ENCODE measurements at places on chromosomes 16 and 17.

GRCh38 chr17:16473044-16474011 is 18.7 kb downstream of the LRRC75A start:
- DNase-seq = no peak

DNA sequence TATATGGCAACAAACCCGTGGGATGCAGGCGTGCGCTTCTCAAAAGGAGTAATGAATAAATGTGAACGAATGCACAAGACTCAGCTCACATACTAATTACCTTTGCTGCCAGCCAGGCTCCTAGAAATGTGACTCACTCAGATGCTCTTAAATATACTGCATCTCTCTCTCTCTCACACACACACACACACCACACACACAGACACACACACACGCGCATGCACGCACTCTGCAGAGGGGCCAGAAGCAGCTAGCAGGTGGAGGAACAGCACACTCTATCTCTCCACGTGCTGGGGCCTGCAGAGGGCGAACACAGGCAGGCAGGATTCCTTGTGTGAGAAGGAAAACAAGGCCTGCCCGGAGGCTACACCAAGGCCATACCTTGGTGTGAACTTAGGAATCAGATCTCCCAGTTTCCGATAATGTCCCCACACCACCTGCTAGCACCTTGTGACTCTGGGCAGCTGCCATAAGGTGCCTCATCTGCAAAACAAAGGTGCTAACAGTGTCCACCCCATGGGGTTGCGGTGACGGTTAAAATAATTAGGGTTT is 5.3 kb downstream of the GPRC5B start:
- no peak for DNase-seq

- no peak for DNase-seq
Observed at GRCh38 chr17:37650419-37651003, 7.3 kb upstream of the DDX52 start.

DNA sequence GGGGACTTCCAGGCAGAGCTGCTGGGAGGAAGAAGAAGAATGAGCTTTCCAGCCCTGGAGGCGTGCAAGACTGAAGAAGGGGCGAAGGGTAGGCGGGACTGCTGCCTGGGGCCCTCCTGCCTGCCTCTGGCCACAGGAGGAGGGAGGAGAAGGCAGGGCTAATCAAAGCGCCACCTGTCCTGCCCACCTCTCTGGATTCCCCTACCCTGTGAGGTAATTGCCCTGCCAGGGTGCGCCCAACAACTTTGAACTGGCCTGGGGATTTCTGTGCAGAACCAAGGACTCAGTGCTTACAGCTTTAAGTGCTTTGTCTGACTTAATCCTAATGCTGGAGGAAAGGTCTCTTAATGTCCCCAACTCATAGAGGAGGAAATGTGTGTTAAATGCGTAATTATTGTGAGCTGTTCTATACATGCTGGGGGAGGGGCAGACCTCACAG is at the start of gene NOXO1:
Gene NOXO1, minus strand, starts transcription at position 72 of the 439 bp plus-strand sequence. CDS start 290 bp downstream, outside the sequence.
- no peak for DNase-seq

- DNase-seq = peak; percentile 51
Observed at GRCh38 chr16:85316321-85316919, 204.1 kb upstream of the CIBAR2 start.

- peak; percentile 31 for DNase-seq
Observed at GRCh38 chr16:2148714-2149629, 547 bp downstream of the RAB26 start.

DNA sequence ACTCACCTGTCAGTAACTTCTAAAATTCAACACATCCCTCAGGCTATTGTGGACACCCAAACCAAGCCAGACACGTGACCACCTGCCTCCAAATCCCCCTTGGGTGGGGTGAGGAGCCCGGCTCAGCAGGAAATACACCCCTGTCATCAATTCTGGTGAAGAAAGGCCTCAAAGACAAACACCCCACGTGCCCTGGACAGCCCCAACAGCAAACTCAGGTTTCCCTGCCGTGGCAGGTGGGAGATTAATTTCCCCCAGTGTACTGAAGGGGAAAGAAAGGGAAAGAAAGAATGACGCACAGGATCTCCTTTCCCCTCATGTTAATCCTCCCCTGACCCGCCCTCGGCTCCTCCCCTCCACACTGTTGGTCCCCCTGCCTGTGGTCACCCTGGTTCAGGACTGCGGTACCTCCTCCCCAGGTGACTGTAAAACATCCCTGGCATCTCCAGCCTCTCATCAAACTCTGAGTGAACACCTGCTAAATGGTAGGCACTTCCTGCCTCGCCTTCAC is 98.3 kb downstream of the ZNF423 start:
- DNase-seq = no peak

DNA sequence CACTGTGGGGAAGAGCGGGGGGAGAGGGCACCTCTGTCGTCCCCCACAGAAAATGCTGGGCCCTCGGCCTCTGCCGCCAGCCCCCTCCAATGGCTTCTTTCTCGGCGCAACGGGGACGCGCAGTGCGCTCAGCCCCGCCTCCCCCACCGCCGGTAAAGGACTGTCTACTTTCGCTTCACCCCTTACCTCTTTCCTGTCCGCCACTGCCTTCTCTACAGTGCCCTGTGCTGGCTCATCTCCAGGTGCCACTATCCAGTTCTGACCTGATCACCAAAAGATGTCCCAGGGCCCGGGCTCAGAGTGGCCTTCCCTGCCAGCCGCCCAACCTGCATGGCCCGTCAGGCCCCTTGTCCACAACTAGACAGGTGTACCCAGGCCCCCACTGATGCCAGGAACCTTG is 7.3 kb downstream of the ENDOV start:
- DNase-seq = no peak

DNA sequence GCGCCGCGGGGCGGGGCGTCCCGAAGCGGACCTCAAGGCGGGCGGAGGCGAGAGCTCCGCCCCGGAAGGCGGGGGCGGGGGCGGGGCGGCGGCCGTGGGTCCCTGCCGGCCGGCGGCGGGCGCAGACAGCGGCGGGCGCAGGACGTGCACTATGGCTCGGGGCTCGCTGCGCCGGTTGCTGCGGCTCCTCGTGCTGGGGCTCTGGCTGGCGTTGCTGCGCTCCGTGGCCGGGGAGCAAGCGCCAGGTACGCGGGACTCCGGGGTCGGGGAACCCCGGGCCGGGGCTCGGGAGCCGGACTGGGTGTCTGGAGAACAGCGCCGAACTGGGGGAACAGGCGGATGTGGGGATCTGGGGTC is at the start of gene TNFRSF12A:
Gene TNFRSF12A, plus strand, starts transcription at position 122 of the 357 bp plus-strand sequence. Its CDS starts 30 bp downstream, at position 152.
- DNase-seq = peak; percentile 67

GRCh38 chr17:43360376-43360738 is 38.4 kb upstream of the ARL4D start:
- DNase-seq = peak; percentile 59

- DNase-seq = no peak
Observed at GRCh38 chr17:81084680-81085419, 49.9 kb downstream of the BAIAP2 start.

DNA sequence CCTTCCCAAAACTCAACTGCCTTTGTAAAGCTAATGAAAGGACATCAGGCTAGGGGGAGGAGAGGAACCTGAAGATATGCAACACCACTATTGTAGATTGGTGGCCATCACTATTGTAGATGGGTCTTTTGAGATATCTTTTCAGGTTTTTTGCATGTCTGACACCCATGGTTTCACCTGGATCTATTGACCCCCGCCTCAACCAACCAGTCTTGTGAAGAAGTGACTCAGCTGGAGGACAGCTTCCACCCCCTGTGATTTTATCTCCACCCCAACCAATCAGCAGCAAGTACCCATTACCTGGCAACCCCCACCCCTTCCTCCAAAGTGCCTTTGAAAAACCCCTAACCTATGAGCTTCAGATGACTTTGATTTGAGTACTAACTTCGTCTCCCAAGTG is 382.6 kb upstream of the GOT2 start:
- no peak for DNase-seq

GRCh38 chr16:49588026-49588425 is 214.4 kb downstream of the C16orf78 start:
- DNase-seq = no peak

- no peak for DNase-seq
Observed at GRCh38 chr16:56211435-56211981, 20.2 kb downstream of the GNAO1 start.

- DNase-seq = no peak
Observed at GRCh38 chr17:40316571-40317344, 7.8 kb downstream of the RARA start.

- DNase-seq = no peak
Observed at GRCh38 chr16:19783363-19784182, 65.5 kb downstream of the IQCK start.

DNA sequence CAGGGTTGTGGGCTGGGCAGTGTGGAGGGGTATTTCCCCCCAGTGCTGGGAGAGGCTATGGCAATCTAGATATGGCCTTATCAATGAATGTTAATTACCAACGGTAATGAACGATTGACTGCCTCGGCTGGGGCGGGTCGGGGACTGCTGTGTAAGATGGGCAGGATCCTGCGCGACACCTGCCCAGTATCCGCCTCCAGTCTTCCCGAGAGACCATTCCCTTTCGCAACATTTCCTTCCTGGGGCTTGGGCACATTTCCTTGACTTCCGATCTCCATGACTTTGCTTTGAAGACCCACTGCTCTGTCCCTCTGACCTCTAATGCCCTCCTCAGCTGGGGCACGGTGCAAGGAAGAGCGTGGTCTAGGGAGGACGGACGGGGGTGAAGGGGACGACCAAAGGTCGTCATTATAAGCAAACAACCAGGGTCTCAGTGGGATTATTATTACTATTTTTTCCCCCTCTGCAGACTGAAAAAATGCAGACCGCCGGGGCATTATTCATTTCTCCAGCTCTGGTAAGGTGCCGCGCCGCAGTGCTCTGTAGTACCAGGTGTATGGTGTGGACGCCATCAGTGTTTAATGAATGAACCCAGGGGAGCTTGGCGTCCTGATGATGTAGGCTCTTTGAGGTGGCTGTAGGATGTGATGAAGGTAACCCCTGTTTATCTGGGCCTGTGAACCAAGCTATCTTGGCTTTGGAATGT is 506 bp downstream of the ATP5MC1 start:
- DNase-seq = no peak

GRCh38 chr16:1998360-1998835 is 8.6 kb downstream of the SYNGR3 start:
- no peak for DNase-seq

GRCh38 chr16:56252835-56253234 is 61.5 kb downstream of the GNAO1 start:
- DNase-seq = no peak

- no peak for DNase-seq
Observed at GRCh38 chr17:14925498-14925897, 339.6 kb downstream of the PMP22 start.

DNA sequence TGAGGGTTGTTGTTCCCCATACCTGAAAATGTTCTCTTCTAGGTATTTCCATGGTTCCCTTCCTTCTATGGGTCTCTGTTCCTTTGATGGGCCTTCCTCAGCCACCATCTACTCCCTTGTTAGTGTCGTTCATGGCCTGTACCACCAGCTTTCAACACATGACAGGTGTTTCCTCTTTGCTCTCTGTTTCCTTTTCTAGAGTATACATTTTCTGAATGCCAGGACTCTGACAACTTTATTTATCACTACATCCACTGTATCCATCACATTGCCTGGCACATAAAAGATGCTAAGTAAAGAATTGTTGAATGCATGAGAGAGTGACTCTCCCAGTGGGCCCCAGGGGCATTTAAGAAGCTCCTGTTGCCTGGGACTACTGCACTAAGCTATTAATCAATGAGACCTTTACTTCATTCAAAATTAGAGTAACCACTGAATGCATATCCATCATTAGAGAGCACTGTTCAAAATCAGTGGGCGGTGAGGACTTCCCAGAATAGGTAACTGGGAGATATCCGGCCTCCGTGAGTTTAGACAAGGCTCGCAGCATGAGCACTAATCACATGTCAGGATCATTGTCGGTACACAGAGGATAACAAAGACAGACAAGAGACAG is 255.0 kb downstream of the CBLN1 start:
- DNase-seq = no peak

GRCh38 chr17:78557598-78558039 is 19.6 kb downstream of the DNAH17 start:
- DNase-seq = no peak

- no peak for DNase-seq
Observed at GRCh38 chr16:56767024-56767423, 37.1 kb downstream of the NUP93 start.

GRCh38 chr16:88393571-88393970 is 10.8 kb downstream of the ZNF469 start:
- DNase-seq = no peak

GRCh38 chr16:85634747-85635544 is 21.8 kb downstream of the GSE1 start:
- no peak for DNase-seq

DNA sequence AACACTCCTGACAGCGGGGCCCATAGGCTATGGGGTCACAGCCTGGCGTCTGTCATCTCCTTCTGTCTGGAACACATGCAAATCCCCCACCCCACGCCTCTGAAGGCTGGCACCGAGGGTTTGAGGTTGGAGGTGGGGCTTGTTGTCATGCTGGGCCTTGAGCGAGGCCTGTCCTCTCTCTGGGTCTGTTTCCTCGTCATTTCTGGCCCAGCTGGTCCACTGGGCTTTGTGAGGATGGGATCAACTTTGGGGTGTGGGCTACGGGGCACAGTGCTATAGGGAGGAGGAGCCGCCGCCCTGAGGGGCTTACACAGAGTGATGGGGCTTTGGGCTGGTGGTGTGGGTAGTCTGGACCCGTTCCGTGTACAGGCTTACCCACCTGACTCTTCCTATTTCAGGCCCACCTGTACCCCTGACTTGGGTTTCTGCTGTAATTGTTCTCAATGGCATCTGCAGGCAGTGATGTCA is 87.5 kb downstream of the AMFR start:
- no peak for DNase-seq

DNA sequence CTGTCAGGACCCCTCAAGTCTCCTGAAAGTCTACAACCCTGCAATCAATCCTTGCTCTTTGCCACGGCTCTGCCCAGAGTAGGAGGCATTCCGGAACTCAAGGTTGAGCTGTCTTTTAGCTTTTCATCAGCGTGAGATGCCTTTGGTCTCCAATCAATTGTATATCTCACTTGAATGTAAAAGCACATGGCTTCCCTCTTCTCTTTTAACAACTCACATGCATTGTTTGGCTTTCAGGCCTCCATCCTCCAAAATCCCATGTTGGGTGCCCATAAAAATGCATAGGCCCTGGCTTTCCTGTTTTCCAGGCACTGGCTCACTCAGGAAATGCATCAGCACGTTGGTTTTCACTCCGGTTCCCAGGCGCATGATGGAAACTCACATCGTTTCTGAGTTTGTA is 64.0 kb upstream of the FOXF1 start:
- no peak for DNase-seq

- DNase-seq = no peak
Observed at GRCh38 chr16:9378876-9379275, 287.4 kb downstream of the HAPSTR1 start.

- DNase-seq = no peak
Observed at GRCh38 chr17:4945944-4946280, 2.4 kb downstream of the PFN1 start.

GRCh38 chr16:6644916-6645315 is 687.7 kb upstream of the RBFOX1 start:
- no peak for DNase-seq

- no peak for DNase-seq
Observed at GRCh38 chr17:80529104-80529903, 15.3 kb upstream of the RPTOR start.

All from stimulated activated CD4-positive, alpha-beta T cell treated with anti-CD3 and anti-CD28 coated beads, Interleukin-2, amount 100 ng/mL, for 48 hours (primary cell).